ENCODE measurements at places on chromosomes 7 and 10.

GRCh38 chr7:34806831-34807230, 148.8 kb downstream of the NPSR1 start:
- DNase-seq: no peak

DNA sequence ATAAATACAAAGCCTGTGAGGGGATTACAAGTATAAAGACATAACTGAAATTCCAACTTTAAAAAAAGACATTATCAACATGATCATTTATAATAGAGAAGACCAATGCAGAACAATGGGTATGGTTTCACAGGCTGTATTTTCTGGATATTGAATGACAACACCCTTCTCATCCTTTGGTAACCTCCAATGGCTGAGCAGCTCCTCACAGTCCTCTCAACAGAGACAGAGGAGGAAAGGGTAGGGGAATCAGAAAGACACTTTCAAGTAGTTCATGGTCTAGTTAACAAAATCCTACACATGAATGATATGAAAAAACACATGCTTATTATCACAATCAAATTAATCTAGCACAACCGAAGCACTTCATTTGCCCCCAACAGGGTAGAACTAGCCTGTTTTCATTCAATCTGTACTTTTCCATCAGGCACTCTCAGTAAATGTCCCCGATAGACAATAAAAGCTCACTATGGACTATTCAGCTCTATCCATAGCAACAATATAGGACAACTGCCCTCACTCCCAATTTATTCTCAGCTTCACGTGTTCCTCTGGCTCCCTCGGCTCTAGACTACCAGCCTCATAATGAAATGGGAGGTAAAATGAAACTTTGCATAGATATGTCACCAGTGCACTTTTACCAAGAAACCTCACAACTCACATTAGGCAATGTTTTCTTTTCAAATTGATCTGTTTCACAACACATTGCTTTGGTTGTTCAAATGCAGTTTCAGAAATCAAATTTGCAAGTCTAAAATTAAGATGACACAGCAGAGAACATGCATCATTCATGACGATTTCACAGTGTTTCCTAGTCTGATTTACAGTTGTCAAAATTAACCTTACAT, 211.4 kb downstream of the THSD7A start:
- no peak for DNase-seq

GRCh38 chr7:131835141-131835540, 278.7 kb upstream of the PODXL start:
- DNase-seq: no peak

DNA sequence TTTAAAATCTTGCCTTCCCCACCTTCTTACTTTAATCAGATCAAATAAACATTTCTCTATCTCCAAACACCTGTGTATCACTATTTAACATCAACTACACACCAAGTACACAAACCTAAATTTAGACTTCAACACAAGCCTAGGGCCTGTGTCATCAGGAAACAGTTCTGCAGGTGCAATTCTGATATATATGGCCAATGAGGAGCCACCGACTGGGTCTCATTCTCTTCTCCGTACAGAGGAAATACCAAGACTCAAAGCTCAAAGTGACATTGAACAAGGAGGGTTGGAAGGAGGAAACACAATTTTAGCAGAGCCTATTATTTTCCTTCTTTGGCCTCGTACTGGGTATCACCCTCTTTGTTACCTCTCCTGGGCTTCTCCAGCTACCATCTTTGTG, 152.6 kb upstream of the PRR15 start:
- DNase-seq: no peak

DNA sequence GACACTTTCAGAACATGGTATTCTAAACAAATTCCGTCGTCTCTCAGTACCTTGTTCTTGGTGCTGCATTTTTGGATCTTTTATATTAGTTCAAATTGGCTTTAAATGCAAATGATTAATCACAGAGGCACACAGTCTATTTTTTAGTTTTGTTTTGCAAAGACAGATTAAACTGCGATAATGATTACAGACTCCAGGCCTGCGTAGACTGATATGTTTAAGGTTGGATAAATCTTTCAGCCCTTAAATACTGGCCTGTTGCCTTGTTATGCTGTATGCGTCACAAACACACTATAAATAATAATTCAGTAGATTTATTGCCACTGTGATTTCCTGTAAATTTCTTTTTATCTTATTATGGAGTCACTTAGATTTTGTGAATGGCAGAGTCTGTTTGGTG, 19.3 kb downstream of the CACNB2 start:
- no peak for DNase-seq

- no peak for DNase-seq
Observed at GRCh38 chr7:113880559-113880958, 38.2 kb downstream of the PPP1R3A start.

DNA sequence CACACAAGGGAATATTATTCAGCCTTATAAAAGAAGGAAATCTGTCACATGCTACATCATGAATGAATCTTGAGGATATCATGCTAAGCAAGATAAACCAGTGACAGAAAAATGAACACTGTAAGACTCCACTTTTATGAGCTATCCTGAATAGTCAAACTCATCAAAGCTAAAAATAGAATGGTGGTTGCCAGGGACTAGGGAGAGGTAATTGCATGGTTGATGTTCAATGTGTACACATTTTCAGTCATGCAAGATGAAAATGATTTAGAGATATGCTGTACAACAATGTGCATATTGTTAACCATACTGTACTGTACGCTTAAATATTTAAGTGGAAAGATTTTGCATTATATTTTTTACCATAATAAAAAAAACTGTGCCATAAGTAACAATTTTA, 1349.1 kb downstream of the XPNPEP1 start:
- no peak for DNase-seq

GRCh38 chr7:98156700-98157099, 50.0 kb downstream of the LMTK2 start:
- DNase-seq: no peak

DNA sequence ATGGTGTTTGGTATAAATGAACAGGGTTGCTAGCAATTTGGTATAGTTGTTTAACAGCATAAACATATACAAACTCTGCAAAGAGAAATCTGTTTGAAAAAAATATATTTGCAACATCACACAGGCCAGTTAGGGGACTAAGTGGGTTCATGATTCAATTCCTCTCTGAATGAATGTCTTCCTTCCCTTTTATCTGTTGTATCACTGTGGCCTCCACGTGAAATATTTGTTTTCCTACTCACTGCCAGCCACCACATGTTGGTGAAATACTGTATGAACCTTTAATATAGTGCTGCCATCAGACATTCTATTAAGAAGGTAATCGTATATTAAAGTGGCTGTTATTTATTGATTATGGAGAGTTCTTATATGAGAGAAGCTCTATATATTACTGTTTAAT, 157.0 kb downstream of the ARID5B start:
- DNase-seq: no peak
